Activated CD8-positive, alpha-beta memory T cell treated with anti-CD3 and anti-CD28 coated beads for 1 hour (primary cell): ENCODE measurements at places on chromosomes 13 and 19.

- no peak for DNase-seq
Measured at GRCh38 chr19:13979244-13979615, 26.9 kb downstream of the RFX1 start.

GRCh38 chr13:102692491-102692826 lies 2.4 kb downstream of the METTL21C start:
- DNase-seq = no peak

GRCh38 chr13:110277357-110277975 lies 29.5 kb downstream of the COL4A1 start:
- DNase-seq = no peak

DNA sequence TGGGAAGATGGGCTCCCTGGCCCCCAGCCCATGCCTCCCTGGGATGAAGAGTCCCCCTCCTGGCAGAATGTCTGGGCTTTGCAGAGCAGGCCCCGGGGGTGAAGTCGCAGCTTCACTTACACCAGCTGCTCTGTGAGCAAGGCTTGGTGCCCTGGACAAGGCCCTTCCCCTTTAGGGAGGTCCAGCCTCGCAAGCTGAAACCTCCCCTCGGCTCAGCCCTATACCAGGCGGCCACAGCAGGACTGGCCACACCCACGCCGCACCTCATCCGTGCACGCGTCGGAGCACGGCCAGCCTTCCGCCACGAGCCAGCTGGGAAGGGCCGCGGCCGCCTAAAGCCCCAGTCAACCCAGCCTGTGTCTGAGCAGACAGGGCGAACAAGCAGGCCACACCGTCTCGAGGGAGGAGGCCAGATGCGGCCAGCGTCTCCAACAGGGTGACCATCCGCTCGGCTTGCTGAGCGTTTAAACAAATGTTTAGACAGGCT lies 83.2 kb upstream of the MCF2L start:
- no peak for DNase-seq

GRCh38 chr13:84607261-84608013 lies 725.2 kb upstream of the SLITRK1 start:
- DNase-seq = no peak

- DNase-seq = no peak
Measured at GRCh38 chr13:113649212-113649611, 8.8 kb downstream of the ATP4B start.

DNA sequence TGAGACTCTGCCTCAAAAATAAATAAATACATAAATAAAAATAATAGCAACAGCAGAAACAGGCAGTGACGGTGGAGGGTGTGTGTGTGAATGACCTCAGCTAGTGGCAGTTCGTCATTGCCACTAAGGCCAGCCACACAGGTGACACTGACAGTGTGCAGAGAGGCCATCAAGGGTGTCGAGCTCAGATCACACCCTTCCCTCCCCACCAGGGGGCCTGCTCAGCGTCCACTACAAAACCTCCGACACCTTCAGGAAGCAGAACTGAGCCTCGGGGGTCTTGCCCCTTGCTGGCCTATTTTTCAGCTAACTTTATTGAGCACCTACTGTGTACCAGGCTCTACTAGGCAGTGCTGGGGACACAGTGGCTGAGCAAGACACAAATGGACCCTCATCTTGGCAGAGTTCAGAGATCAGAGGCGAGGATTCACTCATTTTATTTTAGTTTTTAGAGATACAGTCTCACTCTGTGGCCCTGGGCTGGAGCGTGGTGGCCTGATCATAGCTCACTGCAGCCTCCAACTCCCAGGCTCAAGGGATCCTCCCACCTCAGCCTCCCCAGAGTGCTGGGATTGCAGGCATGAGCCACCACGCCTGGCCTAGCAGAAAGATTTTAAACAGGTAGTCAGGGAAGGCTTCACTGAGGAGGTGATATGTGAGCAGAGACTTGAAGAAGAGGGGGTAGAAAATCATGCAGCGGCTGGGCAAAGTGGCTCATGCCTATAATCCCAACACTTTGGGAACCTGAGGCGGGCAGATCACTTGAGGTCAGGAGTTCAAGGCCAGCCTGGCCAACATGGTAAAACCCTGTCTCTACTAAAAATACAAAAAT lies 30.3 kb upstream of the SEMA6B start:
- no peak for DNase-seq

GRCh38 chr13:104198801-104199200 lies 1132.6 kb upstream of the SLC10A2 start:
- DNase-seq = no peak
